ENCODE measurements at places on chromosomes 16 and 17.

DNA sequence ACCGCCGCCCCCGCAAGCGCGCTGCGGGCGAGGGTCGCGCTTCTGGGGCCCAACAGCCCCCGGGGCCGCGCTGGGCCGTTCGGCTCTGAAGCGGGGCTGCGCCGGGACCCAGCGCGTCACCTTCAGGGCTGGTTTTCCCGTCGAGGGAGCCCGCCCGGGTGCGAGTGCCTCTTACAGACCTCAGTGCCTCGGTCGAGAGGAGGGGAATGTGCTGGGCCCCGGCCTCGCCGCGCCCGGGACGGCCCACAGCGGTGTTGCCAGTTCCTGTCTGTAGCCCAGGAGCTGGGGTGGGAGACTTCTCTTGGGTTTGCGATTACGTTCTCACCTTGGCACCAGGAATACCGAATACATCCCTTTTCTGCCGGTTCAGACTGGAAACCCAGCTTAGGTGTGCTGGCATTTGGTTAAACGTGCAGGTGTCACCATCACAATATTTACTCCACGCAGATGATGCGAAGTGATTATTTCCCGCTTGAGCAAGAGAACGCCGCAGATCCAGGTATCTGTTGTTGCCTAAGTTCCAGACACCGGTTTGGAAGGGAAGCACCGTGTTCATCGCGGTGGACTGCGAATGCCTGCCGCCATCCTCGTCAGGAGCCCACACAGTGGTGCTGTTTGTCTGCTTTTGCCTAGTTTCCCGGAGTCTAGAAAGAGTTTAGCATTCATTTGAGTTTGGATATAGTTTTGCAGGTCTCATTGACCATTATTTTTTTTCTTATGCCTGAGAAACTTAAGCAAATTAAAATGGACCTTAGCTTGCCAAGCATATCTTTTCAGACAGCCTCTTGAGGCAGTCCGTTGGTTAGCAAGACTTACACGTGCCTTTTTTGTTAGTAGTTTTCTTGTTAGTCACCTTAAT is 914 bp downstream of the MAP1LC3B start:
- DNase-seq, result peak; percentile 58

DNA sequence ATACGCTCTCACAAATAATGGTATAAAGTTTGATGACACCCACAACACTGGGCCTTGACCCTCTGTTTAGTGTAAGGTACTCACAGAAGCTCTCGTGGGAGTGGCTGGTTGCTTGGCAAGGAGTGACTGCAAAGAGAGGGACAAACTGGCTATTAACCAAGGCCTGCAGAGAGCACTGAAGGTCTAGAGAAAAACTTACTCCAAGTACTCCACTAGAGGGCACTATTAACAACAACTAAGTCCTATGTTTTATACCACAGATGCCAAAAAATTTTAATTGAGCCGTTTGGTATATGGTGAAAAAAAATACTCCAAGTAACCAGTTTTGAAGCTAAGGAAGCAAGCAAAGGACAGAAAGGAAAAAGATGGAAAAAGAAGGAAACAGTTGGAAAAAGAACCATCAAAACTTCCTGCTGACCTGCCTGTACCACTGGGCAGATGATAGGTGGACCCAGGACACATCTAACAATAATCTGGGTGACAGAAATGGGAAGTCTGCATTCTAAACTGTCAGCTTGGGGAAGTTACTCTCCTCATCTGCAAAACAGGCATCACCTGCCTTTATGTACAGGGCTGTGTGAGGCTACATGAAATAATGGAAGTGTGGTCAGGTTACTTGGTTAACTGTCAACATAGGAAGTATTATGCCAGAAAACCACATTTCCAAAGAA is 23.2 kb downstream of the DYNC1LI2 start:
- no peak for DNase-seq

GRCh38 chr16:27515874-27516353 is 33.8 kb downstream of the GTF3C1 start:
- peak; percentile 33 for DNase-seq

DNA sequence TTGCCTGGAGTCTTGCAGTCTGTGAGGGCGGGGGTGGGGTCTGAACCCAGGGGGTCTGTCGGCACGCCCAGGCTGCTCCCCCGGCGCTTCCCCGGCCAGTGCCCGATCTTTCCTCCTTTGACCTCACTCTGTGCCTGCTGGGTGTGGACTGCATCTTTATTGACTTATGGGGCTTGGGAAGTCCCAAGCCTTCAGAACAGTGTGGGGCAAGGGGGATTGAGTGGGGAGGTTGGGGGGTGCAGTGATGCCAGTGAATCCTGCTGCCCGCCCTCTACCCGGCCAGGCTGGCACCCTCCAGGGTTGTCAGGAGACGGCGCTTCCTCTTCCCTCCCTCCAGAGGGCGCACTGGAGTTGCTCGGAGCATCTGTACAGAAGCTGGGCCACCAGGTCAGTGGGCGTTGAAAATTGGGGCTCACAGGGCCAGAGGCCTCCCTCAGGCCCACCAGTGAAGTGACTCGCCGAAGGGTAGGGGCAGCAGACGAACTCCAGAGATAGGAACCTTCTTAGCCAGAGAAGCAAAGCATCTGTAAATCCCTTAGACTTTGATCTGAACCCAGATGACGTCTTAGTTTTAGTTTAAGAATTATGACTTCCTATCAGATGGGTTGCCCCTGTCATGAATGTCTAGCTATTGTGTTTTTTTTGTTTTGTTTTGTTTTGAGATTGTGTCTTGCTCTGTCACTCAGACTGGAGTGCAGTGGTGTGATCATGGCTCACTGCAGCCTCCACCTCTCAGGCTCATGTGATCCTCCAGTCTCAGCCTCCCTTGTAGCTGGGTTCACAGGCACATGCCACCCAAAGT is 184.8 kb upstream of the CIBAR2 start:
- DNase-seq, result peak; percentile 56

DNA sequence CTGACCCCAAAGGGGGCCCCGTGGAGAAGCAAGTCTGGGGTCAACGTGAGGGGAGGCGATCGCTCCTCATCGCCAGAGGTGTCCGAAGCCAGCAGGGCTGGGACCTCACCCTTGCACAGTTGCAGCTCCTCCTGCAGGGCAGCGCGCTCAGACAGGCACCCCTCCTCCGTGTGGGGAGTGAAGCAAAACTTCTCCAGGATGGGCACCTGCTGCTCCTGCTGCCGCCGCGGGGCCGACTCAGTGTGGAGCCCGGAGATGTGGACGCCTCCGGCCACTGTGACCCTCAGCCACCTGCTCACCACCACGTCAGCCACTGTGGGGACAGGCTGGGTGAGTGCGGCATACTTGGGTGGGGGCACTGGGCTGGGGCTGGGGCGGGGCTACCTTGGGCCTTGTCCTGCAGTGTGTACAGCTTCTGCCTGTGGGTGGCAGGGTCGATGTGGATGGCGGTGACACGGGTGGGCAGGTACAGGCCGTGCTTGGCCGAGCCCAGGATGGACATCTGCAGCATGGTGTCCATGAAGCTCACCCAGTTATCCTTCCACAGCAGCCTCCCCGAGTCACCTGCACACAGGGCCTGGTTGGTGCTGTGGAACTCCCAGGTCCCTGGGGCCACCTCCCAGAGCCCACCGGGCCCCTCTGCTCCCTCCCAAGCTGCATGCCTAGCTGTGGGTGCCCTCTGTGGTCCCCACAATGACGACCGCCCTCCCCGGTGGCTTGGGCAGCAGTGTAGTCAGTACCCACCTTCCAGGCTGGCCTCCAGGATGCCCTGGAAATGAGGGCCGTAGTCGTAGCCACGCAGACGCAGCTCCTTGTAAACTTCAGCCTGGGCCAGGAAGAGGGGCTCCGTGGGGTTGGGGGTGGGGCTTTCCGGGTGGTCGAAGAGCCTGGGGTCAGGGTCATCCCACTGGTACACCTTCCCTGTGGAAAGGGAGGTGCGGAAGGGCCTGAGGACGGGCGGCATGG is 10.8 kb downstream of the FASN start:
- DNase-seq, result no peak

DNA sequence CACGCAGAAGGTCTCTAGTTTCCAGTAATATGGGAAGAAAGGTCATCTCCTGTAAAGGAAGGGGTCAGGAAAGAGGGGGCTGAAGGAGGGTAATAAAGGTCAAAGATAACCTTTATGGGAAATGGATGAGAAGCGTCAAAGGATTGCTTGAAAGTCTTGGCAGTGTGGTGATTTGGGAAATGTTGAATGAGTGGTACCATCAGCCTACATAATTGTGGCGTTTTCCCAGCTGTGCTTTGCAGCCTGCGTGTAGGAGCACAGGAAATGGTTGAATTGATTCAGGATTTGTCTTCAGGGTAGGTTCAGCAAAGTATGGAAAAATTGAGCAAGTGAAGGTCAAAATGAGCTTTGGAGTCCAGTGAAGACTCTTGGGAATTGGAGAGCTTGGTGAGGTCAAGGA is 115.8 kb upstream of the NOL11 start:
- DNase-seq, result no peak

- peak; percentile 63 for DNase-seq
These were observed 31.4 kb upstream of the PMFBP1 start for GRCh38 chr16:72203401-72203800.

- DNase-seq, result no peak
These were observed 4.8 kb downstream of the PLEKHH3 start for GRCh38 chr17:42672038-42672437.

GRCh38 chr17:59378675-59379074 is 47.2 kb downstream of the YPEL2 start:
- no peak for DNase-seq

DNA sequence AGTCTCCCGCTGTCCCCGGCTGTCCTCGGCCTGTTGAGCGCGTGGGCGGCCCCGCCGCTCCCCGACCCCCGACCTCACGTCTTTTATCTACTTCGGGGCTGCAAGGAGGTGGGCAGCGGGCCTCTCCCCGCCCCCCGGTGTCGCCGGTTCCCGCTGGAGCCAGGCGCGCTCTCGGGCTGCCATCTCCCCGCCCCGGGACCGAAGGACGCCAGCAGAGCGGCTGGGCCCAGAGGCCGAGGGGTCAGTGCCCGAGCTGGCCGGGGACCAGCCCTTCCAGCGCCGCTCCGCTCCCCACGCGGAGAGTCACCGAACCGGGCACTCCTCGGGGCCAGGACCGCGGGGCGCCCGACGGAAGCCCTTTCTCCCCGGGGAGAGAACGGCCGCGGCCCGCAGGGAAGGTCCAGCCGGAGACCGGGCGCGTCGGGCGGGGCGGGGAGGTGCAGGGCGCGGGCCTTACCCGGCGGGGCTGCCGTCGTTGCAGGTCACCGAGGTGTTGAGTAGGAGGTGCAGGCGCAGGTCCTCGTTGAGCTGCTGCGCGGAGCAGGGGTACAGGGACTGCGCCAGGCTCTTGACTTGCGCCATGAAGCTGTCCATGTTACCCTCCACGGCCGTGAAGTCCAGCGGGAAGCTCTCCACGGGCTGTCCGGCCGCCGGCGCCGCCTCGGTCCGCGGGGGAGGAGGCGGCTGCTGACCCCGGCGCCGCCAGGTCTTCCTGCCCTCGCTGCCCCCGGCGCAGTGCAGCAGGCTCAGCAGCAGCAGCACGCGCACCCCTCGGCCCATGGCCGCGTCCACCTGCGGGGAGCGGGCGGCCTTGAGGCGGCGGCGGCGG is 643 bp downstream of the NOTUM start:
- no peak for DNase-seq

DNA sequence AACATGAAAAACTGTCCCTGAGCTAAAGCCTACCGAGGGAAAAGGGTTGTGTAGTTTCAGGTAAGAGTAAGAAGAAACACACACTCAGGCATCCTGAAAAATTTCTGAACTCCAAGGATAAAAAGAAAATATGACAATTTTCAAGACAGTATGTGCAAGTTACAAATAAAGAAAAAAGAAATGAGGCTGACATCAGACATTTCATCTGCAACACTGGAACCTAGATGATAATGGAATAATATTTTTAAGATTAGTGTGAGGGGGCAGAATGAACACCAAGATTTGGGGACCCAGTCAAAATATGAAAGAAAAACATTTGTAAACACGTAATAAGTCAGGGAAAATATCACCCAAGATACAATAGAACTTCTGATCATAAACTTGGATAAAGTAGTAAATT is 135.9 kb upstream of the PSMD7 start:
- DNase-seq, result no peak

GRCh38 chr17:3754458-3755334 is 31.0 kb downstream of the HASPIN start:
- peak; percentile 74 for DNase-seq

GRCh38 chr16:59236804-59237458 is 502.8 kb upstream of the GOT2 start:
- no peak for DNase-seq

DNA sequence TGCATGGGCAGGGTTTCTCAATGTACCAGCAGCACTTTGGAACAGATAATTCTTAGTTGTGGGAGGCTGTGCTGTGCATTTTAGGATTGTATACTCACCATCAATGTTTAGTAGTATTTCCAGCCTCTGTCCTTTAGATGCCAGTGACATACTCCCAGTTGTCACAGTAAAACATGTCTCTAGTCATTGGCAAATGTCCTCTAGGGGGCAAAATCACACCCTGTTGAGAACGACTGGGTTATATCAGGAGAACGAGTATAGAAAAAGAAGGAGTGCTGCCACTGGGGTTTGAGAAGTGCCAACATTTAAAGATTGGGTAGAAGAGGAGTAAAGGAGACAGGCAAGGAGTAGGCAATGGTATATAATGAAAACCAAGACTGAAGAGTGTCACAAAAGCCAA is 37.9 kb upstream of the SMIM36 start:
- no peak for DNase-seq

GRCh38 chr16:82881516-82881915 is 254.7 kb downstream of the CDH13 start:
- DNase-seq, result no peak

DNA sequence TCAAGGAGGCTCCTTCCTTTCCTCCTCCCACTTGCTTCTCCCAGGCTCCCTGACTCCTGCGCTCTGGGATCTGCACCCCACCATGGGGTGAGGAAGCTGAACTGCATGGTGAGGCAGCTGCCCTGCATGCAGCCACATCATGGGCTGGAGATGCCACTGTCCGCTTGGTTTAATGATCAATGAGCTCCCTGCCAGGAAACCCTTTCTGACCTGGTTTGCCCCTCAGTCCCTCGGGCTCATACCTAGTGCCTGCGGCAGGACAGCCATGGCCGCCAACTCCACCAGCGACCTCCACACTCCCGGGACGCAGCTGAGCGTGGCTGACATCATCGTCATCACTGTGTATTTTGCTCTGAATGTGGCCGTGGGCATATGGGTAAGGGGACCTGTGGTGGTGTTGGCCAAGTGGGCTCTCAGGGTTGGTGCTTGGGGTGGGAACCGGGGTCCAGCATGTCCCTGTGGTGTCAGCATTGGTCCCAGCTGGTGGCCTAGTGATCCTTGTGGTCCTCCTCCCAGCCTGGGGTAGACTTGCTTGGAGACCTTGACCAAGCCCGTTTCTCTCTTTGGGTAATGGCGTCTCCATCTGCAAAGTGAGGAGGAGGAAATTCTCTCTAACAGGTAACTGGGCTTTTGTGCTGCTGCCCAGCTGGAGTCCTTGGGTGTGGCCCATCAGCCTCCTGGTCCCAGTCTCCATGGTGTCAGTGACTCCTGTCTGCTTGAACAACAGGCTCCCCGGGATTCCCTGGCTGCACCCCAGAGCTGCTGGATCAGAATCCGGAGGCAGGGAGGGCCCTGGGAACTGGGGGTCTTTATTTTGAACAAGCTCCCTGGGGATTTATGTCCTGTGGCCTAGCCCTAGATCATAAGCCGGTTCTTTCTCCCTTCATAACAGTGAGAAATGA is at the start of gene SLC5A10:
Gene SLC5A10 (plus strand): TSS at position 225 of the 902 bp plus-strand sequence. CDS start 41 bp downstream, at position 266.
- DNase-seq, result no peak
